Renal cortical epithelial cell (primary cell): ENCODE measurements at places on chromosomes 11 and 22.

- DNase-seq = peak; percentile 52
These were observed 75.9 kb downstream of the FAM83F start for GRCh38 chr22:40070701-40071100.

GRCh38 chr11:101862391-101863233, 52.2 kb upstream of the CEP126 start:
- DNase-seq = peak; percentile 84

DNA sequence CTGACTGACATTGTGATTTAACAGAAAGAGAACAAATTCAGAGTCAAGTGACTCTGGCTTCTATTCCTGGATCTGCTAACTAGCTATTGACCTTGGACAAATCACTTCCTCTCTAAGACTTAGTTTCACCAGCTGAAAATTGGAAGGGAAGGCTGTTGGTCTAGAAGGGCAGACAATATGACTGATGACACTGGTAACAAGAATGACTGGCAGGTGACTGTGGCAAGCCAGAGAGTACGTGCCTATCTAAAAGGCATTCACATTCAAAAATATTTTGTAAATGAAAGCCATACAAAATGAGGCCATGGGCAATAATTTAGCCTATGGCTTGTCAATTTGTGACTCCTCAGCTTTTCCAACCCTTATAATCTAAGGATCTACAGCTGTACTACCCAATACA, 23.5 kb downstream of the SERGEF start:
- DNase-seq = no peak

GRCh38 chr22:43897751-43898261, 6.0 kb upstream of the PNPLA5 start:
- peak; percentile 40 for DNase-seq

DNA sequence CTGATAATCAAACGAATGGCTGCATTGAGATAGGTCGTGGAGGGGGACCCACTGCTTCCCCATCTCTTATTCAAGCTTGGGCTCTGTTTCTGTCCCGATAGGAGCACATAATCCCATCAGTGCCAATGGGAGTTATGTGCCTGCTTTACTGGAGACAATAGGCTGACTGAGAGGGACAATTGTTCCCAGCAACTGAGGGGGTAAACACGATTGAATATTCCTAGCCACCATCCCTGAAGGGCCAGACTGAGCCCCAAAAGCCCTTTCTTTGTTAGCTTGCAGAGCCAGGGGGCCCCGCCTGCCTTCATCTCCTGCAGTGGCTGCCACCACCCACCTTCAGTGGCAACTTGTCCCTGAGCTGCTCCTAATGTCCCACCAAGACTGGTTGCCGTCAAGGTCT, 172.8 kb upstream of the NAV2 start:
- DNase-seq = no peak

DNA sequence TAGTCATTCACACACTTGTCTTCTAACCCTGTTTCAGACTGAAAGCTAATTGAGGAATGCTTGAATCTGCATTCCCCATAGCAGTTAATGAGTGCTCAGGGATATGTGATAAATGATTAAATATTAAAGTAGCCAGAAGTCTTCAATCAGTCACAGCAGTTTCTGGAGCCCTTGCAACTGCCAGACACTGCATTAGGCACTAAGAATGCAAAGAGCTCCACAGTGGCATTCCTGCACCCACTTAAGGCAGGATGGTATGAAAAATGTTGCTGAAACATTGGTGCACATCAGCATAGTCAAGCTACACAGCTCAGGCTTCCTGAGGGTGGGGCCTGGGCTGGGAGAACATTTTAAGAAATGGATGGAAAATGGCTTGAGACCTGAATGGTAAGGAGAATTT, 6.5 kb downstream of the DTX4 start:
- peak; percentile 58 for DNase-seq

GRCh38 chr11:1104411-1105182, 29.9 kb downstream of the MUC2 start:
- DNase-seq = no peak

DNA sequence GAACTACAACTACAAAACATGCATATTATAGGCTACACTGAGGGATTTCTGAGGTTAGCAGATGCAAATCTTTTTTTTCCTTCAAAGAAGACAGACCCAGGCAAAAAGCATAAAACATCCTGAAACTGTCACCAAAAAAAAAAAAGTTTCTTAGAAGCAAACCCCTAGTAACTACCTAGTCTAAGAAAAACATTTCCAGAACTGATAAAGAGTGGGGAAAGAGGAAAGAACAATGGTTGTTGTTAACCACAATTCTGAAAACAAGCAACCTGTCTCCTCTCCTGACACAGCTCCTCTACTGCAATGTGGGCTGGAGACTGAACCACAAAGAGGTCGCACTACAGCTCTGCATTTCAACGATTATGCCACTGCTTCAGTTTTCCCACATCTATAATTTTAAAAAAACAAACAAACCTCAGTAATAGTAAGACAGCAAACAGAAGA, 15.0 kb downstream of the DENND5A start:
- DNase-seq = peak; percentile 75

GRCh38 chr11:120123946-120124345, 14.0 kb downstream of the TRIM29 start:
- DNase-seq = peak; percentile 16
